Omental fat pad (tissue), 4 donors: ENCODE measurements at places on chromosomes 5 and 9. TPM values are rescaled to one million over a fixed set of nuclear protein-coding genes. Genes with fewer than 3 reads are reported as not detected.

DNA sequence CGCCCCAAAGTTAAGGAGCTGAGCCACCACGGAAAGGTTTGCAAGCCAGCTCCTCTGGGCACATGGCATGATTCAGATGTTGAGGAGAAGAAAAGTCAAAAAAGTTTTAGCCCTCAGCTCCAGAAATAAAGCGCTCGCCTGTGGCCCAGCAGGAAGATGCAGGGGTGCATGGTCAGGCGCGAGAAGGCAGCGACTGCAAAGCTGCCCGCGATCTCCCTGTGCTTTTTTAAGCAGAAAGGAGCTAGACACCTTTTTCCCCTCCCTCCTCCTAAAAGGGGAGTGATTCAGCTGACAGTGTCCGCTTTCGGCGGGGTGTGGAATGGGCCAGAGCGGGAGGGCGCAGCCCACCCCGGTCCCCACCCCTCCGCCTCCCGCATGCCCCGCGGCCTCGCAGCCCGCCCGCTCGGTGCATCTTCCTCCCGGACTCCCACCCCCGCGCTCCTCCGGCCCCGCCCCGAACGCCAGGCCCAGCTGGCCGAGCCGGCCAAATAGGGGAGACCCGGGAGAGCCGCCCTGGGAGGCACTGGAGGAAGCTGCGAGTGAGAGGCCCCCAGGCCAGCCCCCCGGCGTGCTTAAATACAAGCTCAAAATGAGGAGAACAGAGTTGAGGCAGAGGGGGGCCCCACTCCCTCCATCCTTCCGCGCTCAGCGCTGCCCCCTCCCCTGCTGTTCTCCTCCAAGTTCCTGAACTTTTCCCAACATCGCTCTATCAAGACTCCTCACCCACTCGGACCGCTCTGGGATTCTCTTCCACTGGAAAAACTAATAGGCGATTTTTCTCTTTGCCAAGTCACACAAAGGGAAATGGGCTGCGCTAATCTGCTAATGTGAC, at the start of gene ADAMTS12:
TSS of gene ADAMTS12 (minus strand) at position 203 of the 832 bp plus-strand sequence. CDS start at position 69, 134 bp downstream.
- no peak for DNase-seq

- DNase-seq, result no peak
Observed at GRCh38 chr9:37144762-37145161, 24.4 kb downstream of the ZCCHC7 start.

The CHSY3 gene
- 3.1 TPM for total RNA-seq

GRCh38 chr9:71685394-71685793, 82.9 kb downstream of the CEMIP2 start:
- no peak for DNase-seq

- DNase-seq, result no peak
Observed at GRCh38 chr5:33490071-33490665, 49.4 kb downstream of the TARS1 start.

DNA sequence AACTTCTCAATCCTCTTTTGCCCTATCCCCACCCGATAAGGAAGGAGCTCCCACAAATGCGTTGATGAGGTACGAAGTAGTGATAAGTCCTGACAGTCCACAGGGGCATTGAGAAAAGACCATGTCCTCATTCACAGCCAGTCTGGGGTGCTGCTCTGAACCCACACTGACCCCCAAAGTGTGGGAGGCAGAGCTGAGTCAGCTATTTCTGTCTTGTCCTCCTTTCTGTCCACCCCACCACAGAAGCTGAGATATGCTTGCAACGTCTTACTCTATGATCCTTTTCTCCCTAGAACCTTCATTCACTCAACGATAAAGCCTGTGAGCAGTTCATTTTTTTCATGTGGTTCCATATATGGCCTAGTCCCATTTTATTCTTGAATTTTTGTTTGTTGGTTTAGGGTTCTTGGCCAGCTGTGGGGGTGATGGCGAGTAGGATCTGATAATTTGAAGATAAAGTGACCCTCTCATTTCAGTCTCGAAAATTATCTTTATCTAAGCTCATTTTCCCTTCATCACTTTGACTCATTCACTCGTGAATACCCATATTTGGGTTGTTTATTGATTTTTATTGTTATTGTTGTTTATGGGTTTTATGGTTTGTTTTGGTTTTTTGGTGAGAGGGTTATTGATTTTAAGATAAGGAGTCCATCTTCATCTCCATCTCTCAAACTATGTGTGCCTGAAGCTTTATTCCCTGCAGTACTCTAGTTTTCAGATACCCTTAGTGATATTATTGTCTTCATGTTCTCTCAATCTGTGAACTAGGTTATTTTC, 58.5 kb upstream of the ZNF366 start:
- no peak for DNase-seq

- DNase-seq, result peak; percentile 89
Observed at GRCh38 chr9:37913480-37914153, 9.7 kb upstream of the SLC25A51 start.

DNA sequence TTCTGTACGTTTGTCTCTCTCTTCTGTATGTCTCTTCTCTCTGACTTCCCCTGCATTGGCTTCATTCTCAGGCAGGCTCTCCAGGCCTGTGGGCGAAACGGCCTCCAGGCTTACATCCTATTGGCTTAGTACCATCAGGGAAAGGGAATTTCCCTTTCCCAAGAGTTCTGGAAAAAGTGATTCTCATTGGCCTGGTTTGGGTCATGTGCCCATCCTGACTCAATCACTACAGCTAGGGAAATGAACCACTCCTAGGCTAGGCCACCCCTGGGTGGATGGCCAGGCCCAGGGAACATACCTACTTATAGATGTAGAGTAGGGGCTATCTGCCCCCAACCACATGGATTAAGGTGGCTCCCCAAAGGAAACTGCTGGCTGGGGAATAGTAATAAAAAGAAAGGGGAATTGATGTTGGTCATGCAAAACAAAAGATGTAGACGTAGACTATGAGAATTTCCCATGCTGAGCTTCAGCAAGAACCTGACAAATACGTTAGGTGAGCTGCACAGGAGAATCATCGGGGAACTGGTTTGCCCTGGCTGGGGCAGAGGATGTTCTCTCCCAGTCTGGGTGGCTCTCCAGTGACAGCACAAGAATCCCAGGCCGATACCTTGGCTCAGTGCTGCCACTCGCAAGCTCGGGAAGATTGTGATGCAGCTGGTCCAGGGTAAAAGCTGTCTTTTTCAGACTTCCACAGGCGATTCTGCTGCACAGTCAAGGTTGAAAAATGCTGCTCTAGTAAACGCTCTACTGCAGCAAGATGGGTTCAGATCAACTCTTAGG, 3.7 kb upstream of the EGR1 start:
- DNase-seq, result peak; percentile 38

DNA sequence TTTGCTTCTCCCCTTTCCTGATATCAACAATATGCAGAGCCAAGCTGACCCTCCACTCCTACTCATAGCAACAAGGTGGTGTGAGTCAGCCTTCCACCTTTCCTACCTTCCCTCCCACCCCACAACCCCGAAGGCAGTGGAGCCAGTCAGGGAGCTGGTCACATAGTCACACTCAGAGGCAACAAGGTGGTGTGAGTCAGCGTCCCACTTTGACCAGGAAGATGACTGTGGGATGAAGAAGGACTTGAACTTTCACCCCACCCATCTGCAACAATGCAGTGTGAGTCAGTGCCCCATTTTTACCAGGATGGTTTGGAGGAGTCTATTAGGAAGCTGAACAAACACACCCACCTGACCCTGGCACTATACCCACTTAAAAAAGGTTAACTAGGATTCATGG, 30.1 kb upstream of the ZNF782 start:
- DNase-seq, result no peak
